NCI-H1436 (cell line): ENCODE measurements at places on chromosomes 3 and 15.

DNA sequence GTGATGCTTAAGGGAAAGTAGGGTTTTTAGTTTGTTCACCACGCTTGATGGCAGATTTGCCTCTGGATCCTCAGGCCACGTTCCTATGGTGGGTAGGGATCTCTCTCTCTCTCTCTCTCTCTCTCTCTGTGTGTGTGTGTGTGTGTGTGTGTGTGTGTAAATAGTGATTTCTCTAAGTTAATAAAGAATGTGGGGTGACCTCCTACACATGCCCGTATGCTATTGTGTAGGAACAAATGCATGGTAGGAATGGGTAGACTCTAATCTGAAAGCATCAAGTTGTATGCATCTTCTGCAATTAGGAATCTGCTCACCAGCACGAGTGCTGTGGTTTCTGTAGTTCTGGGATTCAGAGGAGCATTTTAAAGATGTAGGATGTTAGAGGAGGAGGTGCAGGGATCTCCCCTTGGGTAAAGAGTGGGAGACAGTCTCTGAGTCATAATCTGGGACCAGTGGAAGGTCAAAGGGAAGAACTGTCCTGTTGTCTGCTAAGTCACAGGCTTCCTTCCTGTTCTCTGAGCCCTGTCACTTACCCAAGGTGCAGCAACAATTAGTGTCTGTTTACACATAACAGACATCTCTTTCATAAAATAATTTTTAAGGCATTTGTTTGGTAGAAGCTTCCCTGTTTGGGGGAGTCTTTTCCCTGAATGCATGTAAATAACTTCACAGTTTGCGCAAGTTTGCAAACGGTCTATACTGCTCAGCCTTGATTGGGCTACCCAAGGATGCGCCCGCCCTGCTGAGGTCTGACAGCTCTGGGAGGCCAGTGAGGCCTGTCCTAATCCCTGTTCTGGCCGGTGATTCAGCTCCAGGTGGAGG lies 139.8 kb downstream of the IGF1R start:
- DNase-seq: no peak

DNA sequence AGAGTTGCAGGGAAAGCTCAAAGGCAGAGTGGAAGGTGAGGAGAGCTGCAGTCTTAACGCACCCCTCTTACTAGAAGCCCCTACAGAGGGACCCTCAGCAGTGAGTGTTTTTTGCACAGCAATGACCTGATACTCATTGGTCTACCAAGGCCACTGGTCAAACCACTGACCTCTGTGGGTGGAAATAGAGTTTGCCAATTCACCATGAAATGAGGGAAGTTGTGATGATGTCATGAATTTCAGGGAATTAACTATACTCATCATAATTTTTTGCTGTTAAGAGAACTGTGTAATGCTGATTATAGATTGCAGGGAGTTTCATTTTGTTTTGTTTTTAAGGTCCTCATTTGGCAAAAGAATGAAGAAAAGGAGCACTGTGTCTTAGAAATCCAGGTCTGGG lies 101.7 kb upstream of the SMAD3 start:
- DNase-seq: no peak

DNA sequence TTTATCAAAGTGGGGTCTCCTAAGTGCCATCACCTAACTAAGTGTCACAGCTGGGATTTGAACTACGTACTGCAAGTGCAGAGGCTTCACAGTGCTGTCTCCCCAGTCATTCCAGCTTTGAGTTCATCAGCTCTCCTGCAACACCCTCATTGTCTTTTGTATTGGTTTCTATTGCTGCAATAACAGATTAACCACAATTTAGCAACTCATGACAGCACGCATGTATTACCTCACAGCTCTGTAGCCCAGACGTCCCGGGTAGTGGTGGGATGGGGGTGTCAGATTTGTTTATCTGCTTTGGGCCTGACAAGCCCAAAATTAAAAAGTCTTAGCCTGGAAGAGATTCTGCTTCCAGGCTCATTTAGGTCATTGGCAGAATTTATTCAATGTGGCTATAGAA lies 220.5 kb upstream of the LRRN1 start:
- DNase-seq: no peak

DNA sequence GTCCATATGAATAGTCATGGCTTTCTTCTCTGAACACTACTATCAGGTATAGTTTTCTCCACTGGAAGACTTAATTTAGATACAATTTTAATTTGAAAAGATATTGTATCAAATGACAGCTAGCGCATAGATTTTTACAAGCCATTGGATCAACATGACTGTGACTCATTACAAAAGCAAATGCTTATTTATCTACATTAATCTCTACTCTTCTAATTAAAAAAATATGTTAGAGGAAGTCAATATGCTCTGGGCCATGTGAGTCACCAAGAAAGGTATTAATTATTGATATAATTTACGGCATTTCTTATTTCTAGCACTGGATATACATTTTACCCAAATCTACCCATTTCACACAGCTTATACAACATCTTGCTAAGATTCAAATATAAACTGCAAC lies 800.3 kb upstream of the GBE1 start:
- no peak for DNase-seq

DNA sequence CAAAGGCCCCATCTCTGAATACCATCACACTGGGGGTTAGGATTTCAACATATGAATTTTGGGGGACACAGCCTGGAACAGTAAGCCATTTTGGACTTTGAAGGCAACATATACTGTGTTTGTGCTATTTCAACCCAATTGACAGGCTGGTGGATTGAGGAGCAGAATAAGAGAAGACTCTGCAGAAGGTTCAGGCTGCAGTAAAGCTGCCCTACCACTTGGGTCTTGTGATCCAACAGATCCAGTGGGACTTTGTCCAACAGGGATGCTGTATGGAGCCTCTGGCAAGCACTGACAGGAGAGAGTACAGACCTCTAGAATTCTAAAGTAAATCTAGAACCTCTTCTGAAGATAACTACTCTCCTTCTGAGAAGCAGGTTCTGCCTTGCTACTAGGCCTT lies 1.1 kb upstream of the BCL2L10 start:
- no peak for DNase-seq

GRCh38 chr3:101730839-101731238 lies 6.4 kb downstream of the CEP97 start:
- DNase-seq: no peak
